D341Med (cell line): ENCODE measurements at places on chromosomes 6 and 20.

- DNase-seq = no peak
Measured at GRCh38 chr20:35446356-35447078, 8.5 kb upstream of the GDF5 start.

DNA sequence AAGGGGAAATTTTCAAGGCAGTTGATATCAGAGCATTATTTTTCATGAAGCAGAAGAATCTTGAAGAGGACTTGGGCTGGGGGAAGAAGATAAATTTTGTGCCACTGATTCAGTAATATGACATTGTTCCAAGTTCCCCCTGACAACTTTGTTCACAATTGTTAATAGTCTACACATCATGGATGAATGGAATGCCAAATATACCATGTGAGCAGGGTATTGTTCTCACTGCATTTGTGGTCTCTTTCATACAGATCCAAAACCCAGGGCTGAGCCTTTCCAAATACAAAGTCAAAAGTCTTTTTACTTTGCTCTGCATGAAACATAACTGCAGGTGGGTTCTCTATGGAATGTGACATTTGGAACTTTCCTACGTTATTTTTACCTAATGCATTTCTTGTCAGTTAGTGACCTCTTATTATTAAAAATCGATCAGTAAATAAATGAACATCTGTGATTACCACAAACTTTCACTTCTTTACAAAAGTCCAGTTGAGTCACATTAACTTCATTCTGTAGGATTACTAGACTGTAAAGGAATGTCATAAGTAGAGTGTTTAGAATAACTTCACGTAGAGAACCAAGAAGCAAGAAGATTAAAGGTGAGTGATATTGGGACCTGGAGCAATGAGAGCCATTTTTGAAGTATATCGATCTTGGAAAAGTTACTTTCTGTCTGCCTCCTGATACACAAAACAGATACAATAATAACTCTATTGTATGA, 100.9 kb downstream of the RCAN2 start:
- no peak for DNase-seq

GRCh38 chr6:53347921-53348370, 804 bp downstream of the ELOVL5 start:
- DNase-seq = peak; percentile 80

DNA sequence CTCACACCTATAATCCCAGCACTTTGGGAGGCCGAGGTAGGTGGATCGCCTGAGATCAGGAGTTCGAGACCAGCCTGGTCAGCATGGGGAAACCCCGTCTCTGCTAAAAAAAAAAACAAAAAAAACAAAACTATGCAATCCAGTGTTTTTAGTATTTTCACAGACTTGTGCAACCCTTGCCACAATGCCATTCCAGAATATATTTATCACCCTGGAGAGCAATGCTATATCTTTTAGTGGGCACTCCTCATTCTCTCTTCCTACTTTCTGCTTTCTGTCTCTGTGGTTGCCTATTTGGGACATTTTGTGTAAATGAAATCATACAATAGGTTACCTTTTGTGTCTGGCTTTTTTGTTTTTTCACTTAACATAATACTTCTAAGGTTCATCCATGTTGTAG, 39.1 kb upstream of the MROH8 start:
- DNase-seq = no peak

GRCh38 chr6:144315981-144316861, 31.1 kb downstream of the UTRN start:
- DNase-seq = no peak

GRCh38 chr20:35174458-35175216, 2.8 kb downstream of the PROCR start:
- peak; percentile 55 for DNase-seq

DNA sequence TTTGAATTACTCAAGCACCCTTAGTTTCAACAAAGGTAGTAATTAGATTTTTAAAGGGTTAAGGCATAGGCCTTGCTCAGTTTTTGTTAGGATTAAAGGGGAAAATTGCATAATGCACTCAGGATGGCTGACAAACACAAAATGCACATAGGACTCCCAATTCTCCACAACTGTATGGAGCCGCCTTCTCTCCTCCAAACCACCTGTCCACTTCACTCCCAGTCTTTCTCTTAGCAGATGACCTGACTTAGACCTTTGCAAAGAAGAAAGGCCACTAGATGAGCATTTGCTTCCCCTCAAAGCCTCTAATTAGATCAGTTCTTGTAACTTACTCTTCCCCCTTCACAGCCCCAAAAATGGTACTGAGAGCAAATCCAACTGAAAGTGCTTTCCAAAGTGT, 20.1 kb downstream of the NSFL1C start:
- no peak for DNase-seq

GRCh38 chr6:108437821-108438220, 122.9 kb upstream of the FOXO3 start:
- DNase-seq = no peak

GRCh38 chr6:157558049-157558448, 177.1 kb downstream of the ZDHHC14 start:
- DNase-seq = no peak

DNA sequence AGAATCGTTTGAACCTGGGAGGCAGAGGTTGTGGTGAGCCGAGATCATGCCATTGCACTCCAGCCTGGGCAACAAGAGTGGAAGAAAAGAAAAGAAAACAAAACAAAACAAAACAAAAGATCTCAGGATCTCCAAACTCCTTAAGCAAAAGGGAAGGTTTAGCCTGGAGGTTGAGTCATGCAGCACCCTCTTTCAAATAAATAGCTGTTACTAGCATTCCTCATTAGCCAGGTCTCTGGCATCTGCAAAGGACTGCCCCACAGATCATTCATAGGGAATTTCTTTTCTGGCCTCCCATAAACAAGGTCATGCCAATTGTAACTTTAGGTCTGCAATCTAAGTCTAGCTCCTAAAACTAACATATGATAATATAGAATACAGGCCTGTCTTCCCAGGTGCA, 37.2 kb downstream of the EDN1 start:
- no peak for DNase-seq

DNA sequence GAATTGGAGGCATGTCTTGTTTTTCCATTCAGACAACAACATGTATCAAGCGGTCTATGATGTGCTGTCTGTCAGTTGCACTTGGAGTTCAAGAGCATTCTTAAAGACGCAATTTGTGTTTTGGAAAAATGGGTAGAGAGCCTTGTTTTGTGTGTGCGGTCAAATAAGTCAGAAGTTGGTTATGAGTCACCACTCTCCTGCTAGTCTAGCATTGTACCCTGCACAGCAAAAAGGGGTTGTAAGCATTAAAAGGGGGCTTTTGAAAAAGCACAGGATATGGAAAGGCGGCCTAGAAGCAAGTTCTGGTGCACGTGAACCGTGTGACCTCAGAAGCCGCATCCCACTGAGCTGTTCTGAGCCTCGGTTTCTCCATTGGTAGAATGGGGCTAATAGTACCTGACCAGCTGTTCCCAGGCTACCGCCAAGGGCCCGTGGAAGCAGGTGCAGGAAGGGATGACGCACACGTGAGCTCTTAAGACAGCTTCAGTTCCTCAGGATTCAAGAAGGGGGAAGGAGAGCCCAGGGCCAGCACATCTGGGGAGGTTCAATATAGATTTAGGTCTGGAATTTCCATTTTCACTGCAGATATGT, 61.6 kb upstream of the SNX9 start:
- DNase-seq = no peak

- no peak for DNase-seq
Measured at GRCh38 chr20:59945175-59945574, 5.0 kb downstream of the FAM217B start.

- no peak for DNase-seq
Measured at GRCh38 chr20:24880356-24880755, 68.7 kb upstream of the CST7 start.

DNA sequence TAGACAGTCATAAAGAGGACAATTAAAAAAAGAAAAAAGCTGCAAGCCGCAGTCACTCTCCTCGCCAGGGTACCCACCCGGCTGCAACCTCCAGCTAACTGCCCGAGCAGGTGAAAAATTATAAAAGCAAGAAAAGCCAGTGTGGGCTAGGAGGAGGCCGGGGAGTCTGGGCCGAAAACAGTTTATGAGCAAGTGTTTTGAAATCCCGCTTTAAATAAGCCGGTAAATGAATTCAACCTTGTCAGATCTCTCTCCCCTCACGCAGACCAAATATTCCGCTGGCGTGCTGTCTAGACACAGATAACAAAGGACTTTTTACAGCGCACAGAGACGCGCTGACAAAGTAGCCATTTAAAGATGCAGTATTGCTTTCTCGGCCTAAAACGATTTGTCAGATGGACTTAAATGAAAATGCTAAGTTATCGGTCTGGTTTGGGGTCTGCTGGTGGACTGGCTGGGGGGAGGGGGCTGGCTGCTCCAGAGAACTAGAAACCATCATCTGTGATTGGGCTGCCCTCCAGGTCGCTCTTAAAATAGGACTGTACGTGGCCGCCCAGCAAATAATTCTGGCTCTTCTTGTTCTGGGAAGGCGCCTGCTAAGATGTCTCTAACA, 24.6 kb downstream of the PMEPA1 start:
- no peak for DNase-seq

DNA sequence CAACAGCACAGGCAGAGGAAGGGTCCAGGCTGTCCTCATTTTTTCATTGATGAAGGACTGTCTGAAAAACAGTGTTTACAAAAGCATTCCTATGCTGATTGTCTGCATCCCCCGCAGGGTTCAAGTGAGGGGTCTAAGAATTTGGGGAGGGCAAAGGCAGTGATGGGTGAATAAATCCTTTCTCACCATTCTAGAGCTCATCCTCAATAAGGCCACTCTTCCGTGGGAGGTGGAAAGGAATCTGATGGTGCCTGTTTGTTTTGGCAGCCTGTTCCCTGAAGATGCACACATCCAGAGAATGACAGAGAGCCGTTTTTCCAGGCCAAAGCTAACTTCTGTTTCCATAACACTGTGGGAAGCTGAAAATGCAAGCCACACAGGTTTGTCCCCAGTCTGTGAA, 164.5 kb downstream of the MOXD1 start:
- no peak for DNase-seq

- DNase-seq = no peak
Measured at GRCh38 chr20:56810141-56810540, 181.0 kb downstream of the TFAP2C start.

DNA sequence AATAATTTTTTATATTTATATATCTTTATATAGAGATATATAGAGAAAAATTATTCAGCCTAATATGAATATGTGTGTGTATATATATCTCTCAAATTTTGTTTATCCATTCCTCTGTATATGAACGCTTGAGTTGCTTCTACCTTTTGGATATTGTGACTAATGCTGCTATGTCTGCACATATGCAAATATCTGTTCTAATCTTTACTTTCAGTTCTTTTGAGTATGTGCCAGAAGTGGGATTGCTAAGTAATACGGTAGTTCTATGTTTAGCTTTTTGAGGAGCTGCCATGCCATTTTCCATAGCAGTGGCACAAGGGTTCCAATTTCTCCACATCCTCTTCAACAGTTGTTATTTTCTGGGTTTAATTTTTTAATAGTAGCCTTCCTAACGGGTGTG, 72.8 kb upstream of the CEP85L start:
- no peak for DNase-seq

DNA sequence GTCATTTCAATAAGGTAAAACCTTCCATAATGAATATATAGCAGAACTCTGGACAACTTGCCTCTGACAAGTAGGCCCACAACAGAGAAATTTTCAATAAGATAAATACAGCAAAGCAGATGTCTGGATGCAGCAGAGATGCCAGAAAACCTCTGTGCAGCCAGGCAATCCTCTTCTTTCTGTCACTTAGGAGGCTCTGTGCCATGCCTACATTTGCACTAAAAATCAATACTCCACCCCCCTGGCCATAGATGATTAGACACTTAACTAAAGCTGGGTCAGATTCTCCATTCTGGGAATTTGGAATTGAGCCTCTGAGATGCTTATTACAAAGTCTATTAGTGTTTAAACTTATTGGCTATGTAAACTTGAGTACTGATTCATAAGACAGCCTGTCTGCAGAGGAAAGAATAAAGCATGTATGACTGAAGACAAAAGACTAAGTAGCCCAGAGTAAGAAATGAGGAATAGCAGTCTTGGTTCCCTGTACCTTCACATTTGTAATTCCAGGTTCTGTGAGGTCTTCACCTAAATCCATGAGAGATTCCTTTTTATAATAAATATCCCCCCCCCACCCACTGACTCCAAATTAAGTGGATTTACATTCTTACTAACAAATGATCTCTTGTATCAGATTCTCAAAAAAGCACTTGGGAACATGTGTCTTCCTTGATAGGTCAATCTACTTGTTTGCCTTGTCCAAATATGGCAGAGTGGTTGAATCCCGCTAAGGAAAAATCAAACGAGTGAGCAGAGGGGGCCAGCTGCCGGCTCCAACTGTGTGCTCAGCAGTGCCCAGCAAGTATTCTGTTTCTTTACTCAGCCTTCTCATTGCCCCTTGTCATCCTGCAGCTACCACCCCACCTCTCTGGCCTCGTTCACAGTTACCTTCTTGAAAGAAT, 20.4 kb downstream of the MAN1A1 start:
- no peak for DNase-seq

- no peak for DNase-seq
Measured at GRCh38 chr20:23214903-23215302, 128.8 kb upstream of the CD93 start.

- DNase-seq = no peak
Measured at GRCh38 chr6:146870760-146871159, 272.0 kb downstream of the ADGB start.

DNA sequence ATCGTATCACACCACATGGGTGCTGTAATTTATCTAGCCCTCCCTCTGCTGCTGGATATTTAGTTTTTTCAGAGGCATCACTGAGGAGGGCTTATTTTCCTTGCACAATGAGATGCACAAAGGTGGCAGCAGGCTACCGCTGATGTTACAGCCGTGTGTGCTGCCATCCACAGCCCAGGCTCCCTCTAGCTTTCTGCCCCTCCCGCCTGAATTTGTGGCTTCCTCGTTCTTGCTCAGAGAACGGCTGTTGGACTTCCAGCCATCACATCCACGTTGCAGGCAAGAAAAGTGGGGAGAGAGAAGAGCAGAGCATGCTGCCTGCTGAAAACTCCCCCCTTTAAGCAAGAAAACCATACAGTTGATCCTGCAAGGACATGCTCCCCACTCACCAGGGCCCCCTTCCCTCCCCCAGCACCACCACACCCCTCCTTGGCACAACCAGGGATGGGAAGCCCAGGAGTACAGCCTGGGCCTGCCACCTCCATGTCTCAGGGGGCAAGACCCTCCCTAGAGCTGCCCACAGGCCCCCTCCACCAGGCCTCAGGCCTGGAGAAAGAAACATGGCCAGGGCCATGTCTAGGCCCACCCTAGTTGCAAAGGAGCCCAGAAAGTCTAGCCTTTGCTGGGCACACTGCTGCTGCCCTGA, 102.6 kb downstream of the MRPL14 start:
- no peak for DNase-seq

DNA sequence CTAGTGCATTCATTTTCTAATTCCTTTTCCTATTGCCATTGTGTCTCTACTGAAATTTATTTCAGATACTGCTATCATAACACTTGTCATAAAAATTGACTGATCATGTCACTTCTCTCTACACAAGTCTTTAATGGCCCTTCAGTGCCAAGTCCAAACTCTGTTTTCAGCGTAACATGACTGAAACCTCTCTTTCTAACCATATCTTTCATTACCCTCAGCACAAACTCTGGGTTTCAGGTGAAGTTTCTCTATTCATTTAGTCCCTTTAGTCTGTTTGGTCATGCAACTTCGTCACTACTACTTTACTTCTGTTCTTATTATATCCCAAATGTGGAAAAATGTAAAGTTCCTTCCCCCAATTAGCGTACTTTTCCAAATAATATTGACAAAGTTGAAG, 234.9 kb downstream of the OGFRL1 start:
- no peak for DNase-seq
